ENCODE measurements at places on chromosomes 6 and 20.
A peak's percentile ranks its signal among the peaks of the same experiment; 100 is the strongest.

DNA sequence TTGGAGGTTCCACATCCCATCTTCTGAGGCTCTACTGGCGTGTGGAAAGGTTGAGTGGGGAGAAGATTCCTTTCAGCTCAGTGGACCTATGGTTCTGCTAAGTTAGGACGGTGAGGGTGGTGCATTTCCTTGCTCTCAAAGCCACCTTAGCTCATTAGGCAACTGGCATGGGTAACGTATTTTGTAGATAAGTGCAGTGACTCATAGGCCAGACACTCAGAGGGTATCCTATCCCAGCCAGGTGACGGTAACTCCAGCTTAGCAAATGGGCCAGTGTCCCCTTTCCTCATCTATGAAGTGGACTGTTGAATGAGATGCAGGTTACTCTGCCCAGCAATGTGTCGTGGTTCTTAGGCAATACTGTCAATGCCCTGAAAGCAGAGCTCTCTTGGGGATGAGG lies 3.7 kb downstream of the RPS6KA2 start:
- peak; percentile 25 for DNase-seq

GRCh38 chr6:169583886-169584541 lies 117.8 kb downstream of the WDR27 start:
- DNase-seq: no peak

GRCh38 chr6:125808060-125808459 lies 17.3 kb downstream of the NCOA7 start:
- DNase-seq: no peak

DNA sequence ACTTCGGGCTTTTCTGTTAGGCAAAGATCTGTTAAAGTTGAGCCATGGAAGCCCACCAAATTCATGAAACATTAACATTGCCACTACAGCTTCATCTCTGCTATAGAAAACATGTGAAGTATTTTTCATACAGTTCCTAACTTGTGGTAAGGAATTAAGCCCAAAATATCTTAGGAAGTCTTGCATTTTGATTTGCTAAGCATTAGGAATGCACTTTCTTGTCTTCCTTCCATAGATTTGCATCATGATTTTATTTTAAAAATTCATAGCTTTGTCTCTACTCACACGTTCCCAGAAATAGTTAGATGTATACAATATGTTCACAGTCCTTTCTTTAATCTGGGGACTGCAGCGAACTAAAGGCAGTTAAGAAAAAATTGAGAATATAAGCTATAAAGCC lies 325.6 kb downstream of the CENPW start:
- no peak for DNase-seq

GRCh38 chr6:7410851-7411250 lies 21.2 kb downstream of the RIOK1 start:
- DNase-seq: no peak

GRCh38 chr20:20950620-20951019 lies 155.5 kb downstream of the LINC00237 start:
- no peak for DNase-seq

DNA sequence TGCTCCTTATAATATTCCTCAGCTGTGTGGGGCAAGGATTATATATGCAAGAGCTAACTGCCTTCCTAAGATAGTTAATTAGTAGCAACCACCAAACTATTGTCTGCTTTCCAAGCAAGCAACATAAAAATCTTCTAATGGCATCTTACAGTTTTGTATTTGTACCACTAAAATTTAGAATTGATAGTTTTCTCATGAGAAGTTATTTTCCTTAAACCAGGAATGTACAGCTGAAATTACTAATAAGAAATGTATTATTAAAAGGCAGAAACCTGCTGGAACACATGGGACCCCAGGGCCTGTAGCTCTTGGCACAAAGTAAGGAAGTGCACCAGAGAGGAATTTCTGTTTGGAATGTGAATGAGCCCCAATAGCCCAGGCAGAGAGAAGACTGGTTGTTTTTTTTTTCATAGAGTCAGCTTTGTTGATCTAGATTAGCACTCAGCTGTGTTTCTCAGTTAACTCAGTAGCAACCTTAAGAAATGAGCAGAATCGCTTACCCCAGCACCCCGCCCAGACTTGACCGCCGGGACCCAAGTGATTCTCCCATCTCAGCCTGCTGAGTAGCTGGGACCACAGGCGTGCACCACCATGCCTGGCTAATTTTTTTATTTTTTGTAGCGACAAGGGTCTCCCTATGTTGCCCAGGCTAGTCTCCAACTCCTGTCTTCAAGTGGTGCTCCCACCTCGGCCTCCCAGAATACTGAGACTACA lies 2.6 kb downstream of the MGME1 start:
- peak; percentile 35 for DNase-seq

DNA sequence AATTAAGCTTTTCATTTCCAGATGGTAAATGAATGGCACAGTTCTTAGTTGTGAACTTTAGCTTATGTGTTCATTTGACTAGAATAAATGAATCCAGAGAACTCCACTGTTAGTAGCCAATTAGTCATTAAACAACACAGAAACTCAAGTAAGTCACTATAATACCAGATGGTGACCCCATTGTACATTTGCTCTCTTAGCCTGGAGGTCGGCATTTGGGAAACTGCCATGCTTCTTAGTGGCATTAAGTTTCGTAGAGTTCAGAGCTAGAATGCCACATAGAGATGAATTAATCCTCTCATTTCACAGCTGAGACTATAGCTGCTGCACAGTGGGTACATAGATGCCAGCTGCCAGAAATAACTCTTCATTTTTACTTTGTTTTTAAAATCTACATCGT lies 10.8 kb upstream of the DTNBP1 start:
- DNase-seq: no peak

GRCh38 chr6:143149771-143150170 lies 89.1 kb downstream of the AIG1 start:
- DNase-seq: peak; percentile 65

- DNase-seq: peak; percentile 62
Measured at GRCh38 chr6:46170357-46171289, at the start of gene ENPP5. ENPP5 (minus strand) TSS chr6:46170980; CDS start chr6:46168262, 2,718 bp downstream.

DNA sequence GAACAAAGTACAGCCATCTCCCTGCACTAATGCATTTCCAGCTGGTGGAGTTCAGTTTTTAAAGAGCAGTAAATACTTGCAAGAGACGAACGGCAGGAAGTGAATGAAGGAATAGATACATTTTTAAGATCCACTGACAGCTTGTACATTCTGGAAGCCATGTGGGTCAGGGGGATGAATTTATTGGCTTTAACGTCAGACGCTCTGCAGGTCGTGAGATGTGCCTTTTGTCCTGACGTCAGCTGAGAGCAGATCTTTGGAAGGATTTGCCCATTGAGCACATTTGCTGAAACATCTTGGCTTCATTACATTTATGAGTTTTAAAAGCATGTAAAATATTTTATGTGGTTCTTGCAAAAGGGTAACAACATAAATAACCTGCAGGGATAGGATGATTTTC lies 29.5 kb upstream of the SALL4 start:
- DNase-seq: peak; percentile 43

Data from fibroblast of mammary gland (primary cell).